ENCODE measurements at places on chromosomes 3 and 15.
A peak's percentile ranks its signal among the peaks of the same experiment; 100 is the strongest.

GRCh38 chr15:61906961-61907752, 153.1 kb downstream of the VPS13C start:
- DNase-seq = no peak

DNA sequence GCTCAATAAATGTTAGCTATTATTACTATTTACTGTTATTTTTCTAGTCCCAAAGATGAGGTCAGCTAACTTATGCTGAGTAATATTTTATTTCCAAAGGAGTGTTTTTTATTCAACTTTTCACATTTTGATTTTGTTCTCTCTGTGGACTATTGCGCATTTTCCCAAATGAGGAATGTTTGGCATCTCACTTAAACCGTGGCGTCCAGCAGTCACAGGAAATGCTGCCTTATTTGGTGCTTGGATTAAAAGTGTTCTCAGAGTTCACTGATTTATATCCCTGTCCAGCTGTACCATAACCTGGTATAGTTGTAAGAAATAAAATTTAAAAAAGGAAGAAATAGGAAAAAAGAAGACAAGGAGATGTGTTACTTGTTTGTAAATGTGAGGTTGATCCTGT, 166.8 kb downstream of the THSD4 start:
- DNase-seq = no peak

GRCh38 chr3:178847190-178847589, 224.4 kb downstream of the ZMAT3 start:
- DNase-seq = no peak

- DNase-seq = peak; percentile 37
Measured at GRCh38 chr3:129618901-129619671, 12.6 kb upstream of the PLXND1 start.

DNA sequence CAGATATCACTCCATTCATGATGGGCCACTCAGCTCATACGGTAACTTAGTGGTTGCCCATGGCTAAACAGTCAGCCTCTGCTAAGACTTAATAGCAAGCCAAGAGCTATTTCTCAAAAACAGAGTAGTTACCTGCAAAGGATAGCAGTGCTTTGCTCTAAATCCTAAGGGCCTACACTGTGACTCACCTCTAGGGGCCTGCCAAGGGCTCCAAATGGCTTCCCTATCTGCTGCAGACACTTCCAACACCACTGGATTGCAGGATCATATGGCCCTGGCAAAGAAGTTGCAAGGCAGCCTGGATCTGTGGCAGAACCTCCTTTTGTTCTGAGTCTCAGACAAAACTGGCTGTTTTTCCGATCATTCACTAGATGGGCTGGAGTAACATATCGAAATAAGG, 17.8 kb downstream of the CGGBP1 start:
- DNase-seq = no peak

DNA sequence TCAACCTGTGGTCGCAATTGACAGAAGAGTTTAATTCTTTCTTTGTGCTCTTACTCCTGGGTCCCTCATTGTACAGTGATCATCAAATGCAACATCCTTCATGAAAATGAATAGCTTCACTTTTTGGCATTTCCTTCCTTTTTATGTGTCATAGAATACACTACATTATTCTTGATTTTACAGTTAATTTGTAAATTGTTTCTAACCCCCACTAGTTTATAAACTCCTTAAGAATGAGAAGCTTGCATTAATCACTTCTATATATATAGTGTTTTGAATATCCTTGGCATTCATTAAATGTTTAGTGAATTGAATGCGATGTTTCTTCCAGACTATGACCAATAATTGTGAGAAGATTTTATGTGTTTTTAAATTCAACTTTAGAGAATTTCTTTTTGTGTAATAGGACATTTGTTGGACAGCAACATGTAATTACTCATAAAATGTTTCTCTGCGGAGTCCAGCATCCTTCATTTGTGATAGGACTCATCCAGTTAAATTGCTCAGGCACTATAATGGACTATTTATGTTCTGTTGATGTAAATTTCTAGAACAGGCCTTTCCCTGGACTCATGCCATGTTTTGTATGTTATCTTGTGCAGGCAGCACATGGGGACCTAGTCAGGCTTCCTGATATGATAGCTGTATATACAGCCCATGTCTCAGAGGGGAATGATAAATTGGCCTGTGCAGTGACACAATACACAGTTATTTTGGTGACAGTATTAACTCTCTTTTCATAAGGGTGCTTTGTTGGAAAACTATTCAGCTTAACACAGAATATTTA, 51.3 kb downstream of the MBNL1 start:
- DNase-seq = no peak

GRCh38 chr3:177574222-177574856, 377.1 kb upstream of the TBL1XR1 start:
- no peak for DNase-seq

- no peak for DNase-seq
Measured at GRCh38 chr3:52447512-52448355, 2.8 kb upstream of the SEMA3G start.

GRCh38 chr3:79175870-79176269, 591.9 kb downstream of the ROBO1 start:
- DNase-seq = no peak

DNA sequence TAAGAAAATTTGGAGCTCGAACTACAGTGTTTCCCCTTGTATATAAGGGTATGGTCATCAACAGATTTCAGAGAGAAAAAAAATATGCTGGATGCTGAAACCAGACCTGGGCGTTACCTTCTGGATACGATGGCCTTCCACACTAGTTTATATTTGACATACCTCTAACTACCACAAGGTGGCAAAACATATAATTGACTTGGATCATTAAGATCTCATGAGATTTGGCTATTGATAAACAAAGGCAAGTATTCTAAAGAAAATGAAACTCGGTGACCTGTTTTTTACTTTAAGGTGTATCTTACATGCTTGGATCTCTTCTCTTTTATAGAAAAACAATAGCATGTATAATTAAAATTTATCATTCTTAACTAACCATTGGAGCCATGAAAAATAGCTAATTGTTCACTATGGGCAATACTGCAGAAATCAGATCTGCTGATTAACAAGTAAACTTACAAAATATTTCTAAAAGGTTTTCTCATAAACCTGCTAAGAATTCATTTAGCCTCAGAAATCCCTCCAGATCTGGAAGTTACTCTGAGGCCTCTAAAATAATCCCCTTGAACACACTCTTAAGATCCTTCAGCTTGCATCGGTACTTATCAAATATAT, 300.6 kb upstream of the KCNH8 start:
- DNase-seq = no peak

- peak; percentile 36 for DNase-seq
Measured at GRCh38 chr3:184525337-184526087, 36.1 kb upstream of the EPHB3 start.

DNA sequence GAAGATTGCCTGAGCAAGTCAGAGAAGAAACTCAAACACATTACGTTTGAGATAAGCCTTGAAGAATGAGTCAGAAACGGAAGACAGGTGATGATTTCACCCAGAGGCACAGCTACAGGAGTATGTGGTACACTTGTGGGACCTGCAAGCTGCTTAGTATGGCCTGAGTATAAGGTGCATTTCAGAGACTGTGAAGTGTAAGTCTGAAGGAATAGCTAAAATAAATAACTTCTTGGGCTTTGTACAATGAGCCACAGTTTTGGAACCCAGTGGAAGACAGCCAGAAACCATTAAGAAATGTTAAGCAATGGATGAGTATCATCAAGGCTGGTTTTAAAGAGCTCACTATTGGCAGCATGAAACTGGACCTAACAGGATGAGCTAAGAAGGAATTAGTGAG, 826.2 kb downstream of the ROBO1 start:
- DNase-seq = no peak

DNA sequence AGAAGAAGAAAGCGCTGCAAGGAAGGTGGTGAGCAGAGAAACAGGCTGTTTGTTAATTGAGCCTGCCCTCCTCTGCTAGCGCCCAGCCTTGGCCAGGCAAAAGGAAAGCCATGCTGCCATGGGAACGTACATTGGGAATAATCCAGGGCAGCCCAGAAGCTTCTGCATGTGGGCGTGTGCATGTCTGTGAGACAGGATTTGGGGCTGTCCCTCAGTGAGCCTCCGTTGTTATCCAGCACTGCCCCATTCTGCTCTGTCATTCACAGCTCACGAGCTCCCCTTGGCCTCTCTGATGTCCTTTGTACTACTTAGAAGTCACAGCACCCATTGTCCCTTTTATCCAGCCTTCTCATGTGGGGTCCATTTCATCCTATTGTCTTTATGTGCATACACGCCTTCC, 239.1 kb upstream of the ROPN1 start:
- DNase-seq = no peak

GRCh38 chr15:51780636-51781035, 29.2 kb downstream of the TMOD2 start:
- DNase-seq = no peak

DNA sequence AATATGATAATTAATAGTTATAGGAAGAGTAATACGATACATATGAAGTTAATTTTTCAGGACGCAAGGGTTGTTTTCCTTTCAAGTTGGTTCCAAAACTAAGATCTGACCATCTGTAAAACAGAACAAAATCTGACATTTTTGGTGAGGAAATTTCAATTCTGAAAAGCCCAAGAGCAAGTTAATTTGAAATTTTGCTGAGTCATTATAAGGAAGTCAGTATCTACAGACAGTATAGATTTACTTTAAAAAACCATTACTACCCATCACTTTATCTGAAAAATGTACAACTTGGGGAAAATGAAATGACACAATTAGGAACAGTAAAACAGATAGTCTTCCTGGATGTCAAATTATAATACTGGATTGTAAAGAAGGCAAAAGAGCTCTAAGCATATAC, 12.5 kb downstream of the INTS14 start:
- DNase-seq = no peak

GRCh38 chr3:170502297-170502696, 83.6 kb downstream of the SLC7A14 start:
- DNase-seq = no peak

DNA sequence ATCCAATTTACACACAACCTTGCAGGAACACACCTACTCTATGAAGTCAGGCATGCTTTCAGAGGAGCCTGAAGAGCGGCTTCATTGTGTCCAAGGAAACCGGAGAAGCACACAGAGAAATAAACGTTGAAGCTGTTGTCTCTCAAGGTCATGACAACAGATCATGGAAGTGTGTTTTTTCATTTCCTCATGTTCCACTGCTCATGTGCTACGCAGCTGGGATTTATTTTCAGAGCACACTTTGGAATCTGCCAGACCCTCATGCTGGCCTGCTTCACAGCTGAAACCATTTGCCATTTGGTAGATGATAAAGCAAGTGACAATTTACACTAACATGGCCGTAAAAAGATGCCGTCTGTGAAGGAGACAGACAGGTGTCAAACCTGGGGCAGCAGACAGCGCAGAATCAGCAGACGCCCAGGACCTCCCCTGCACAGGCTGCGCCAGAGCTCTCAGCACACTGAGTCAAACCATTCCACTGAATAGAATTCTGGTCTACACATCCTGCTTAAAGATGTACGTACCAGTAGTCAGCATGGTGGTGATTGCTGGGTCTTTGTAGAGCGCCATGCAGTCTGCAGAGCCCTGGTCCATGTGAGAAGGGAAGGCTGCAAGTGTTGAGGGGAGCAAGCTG, 99.3 kb downstream of the ARNT2 start:
- no peak for DNase-seq

DNA sequence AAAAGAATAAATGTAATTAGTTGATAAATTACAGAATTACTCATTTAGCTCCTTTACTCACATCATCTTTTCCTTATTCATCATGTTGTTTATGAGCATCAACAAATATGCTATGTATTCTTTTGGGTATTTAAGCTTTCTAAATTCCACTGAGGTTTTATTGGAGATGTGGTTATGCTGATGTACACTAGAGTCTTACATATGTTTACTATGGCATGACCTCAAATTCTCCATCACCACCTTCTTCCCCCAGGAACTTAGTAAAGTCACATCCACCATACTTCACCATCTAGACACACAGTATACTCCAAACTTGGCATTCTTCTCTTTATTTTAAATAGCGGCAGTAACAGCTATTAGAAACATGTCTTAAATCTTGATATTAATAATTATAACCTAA, 74.1 kb upstream of the MELTF start:
- no peak for DNase-seq

DNA sequence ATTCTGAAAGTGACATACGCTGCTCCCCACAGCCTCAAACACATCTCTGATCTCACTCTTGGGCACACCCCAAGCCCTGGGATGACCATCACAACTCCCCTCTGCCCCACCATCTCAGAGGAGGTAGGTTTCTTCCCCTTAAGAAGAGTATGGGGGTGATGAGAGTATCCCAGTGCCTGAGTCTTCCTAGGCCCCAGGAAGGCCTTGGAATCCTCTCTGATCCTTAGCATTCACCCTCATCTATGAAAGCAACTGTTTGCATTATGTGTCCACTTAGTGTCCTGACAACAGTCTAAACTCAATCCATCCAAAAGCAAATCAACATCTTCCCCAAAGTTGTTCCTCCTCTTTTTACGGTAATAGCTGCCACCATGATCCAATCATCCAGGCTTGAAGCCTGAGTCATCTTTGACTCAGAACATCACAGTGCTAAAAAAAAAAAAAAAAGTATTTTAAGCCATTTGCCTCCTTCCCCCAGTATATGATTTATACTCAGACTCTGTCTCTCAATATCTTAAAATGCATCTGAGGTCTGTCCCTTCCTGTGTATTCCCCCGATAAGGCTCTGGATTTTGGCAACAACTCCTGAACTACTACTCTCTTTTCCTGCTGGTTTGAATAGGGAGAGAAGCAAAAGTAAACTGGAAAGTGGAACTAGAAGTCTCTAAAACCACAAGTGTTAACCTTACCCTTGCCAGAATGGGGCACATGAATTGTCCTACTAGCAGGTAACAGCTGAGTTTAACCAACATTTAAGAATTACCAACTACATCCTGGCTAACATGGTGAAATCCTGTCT, 22.5 kb downstream of the POPDC2 start:
- DNase-seq = peak; percentile 87

GRCh38 chr3:23583980-23584740, 221.6 kb upstream of the UBE2E1 start:
- no peak for DNase-seq

- DNase-seq = peak; percentile 30
Measured at GRCh38 chr15:95875121-95875643, 455.3 kb upstream of the NR2F2 start.

DNA sequence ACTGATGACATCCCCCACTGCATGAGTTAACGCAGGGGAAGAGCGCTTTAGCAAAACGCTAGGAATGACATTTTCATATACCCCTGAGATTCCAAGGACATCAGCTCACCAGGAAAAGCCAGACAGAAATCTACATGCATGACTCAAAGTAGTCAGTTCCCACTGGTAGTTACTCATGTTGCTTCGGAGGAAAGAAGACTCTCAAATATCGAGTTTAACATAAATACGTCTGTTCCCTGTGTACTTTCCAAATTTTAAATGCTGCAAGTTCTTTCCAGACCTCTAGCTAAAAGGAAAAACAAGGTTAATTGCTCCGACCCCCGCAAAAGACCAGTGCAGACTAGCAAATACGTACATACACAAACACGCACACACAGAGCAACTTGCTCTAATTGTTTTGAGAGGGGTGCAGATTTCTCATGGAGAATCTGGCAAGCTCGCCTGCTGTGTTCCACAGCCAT, 115.4 kb upstream of the PRICKLE2 start:
- DNase-seq = no peak
